ENCODE measurements at places on chromosomes 11 and 22. TPM values are rescaled to one million over a fixed set of nuclear protein-coding genes. Genes with fewer than 3 reads are reported as not detected.

DNA sequence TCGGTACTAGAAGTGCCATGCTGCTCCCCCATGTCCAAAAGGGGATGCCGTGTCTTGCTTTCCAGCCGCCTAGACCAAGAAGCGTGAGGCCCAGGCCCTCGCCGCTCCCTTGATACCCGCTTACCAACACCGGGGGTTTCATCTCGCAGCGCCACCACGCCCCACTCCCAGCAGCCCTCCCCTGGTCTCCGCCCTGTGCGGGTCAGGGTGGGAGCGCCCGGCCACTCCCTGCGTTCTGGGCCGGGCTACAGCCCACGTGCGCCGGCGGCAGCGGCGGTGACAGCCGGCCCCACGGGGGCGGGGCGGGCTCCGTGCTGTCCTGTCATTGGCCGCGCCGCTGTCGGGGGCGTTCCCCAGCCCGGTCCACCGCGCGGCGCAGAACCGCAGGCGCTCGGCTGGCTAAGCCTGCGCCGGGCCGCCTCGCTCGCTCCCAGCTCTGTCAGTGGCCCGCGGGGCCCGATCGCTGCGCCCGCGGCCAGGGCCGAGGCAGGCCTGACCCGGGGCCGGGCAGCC, at the start of gene MICAL2:
Gene MICAL2 (plus strand): TSS at position 390 of the 513 bp plus-strand sequence. CDS start 51,566 bp downstream, outside the sequence.
- peak; percentile 90 for DNase-seq

- peak; percentile 14 for DNase-seq
Measured at GRCh38 chr11:78715639-78716311, 141.1 kb upstream of the NARS2 start.

DNA sequence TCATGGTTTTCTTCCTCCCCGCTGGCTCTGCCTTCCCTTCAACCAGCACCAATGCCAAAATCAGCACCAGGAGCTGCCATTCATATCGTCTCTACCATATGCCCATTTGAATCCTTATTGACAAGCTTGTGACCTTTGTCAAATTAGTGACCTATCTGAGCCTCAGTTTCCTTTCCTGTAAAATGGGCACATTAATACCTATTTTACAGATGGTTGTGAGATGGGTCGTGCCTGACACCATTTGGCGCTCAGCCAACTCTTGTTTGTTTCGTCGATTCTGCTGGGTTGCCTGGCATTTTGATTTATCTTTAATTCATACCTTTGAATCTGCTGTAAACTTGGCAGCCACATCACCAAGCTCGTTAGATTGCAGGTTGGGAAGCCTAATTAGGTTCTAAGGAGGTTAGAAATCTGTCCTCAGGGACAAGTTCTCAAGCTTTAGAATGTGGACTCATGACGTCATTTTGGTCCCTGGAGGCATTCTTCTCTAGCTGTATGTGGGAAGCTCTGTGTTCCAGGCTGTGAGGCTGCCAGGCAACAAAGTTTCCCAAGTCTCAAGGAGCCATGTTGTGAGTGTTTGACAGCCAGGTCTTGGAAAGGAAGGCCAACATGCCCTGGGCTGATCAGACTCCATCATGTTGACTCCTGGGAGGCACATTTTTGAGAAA, 61.0 kb downstream of the RPS6KA4 start:
- no peak for DNase-seq

DNA sequence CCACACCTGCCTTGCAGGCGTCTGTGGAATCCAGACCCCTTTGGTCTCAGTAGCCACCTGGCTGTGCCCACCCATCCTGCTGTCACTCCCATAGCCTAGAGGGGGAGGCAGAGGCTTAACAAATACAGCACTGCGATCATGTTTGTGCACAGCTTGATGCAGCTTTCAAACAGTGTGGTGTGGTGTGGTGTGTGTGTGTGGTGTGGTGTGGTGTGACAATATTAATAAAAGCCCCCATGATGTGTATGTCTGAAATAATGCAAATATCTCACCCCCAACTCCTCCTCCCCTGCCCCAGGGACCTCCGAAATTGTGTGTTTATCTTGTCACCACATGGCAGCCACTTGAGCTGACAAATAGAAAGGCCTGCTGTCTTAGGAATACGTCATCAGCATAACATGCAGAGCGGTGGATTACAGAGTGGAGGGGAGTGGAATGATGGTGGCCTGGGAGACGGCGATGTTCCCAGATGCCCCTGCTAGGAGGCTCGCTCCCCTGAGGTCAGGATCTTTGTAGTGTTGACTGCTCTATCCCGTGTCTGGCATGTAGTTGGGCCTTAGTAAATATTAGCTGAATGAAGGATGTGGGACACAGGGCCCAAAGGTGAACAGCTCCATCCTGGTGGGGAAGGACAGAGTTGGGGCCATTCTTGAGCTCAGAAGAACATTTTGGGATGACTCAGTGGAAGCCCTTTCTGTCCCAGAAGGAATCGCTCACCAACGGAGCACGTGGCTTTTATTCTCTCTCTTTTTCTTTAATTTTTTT, 2.8 kb downstream of the PDXP start:
- DNase-seq = no peak

DNA sequence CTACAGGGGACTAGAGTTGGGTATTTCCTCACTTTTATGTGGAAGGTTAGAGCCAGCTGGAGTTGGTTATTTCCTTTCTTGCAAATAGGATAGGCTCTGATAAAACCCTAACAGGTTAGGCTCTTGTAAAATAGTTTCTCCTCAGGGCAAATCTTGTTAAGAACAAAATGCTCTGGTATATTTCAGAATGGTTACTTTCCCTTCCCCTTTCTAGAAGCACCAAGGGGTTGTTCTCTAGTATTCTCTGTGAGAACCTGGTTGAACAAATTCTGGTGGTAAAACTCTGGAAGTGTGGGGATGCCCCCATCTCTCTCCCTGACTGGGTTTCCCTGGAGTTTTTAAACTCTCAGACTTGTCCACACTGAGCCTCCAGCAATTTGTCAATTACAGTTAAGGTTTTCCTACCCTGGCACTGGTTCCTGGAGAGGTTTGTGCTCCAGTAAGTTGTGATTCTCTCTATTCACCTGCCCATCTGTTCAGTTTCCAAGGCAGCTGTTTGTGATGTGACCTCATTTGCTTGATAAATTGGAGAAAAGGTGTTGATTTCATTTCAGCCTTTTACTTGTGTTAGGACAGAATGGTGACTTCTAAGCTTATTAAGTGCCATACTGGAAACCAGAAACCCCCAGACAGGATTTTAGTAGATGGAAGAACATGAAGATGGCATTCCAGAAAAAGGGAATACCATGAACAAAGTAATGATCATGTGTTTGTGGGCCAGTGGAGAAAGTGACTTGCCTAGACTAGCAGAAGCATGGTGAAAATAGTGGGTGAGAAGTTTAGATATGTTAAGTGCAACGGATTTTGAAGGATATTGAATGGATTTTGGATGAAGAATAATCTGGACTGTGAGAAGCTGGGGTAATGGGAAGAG, 64.6 kb downstream of the EXT2 start:
- DNase-seq = no peak

Gene SLN
- total RNA-seq = not detected

Gene RHOD
- 0.39 TPM for total RNA-seq
